ENCODE measurements at places on chromosomes 6 and 20.

DNA sequence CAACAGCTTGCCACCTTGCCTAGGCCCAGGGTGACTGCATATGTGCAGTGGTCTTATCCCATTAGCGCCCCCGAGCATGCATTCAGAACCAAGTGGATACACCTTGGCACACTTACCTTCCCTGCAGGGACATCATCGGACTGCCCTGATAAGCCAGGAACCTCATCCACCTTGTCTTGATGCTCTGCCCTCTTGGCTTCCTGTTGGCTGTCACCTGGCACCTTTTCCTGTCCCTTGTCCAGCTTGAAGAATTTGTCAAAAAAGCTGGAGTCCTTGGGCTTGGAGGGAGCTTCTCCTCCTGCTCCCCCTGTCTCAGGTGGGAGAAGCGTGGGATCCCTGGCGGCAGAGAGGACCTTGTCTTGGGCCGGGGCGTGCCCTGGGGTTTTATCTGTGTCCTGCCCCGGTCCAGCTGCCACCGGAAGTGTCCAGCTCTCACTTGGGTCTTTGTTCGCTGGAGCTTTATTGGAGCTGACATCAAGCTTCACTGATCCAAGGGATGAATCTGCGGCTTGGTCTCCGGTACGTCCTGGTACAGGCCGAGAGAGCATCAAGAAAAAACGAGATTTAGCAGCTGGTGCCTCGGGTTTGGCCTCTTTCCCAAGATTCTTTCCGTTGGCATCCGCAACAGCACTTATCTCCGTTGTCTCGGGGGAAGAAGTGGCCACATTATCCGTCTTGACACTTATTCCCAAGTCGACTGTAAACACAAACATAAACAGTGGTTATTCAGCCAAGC is 42.0 kb downstream of the BCAS1 start:
- DNase-seq = no peak

DNA sequence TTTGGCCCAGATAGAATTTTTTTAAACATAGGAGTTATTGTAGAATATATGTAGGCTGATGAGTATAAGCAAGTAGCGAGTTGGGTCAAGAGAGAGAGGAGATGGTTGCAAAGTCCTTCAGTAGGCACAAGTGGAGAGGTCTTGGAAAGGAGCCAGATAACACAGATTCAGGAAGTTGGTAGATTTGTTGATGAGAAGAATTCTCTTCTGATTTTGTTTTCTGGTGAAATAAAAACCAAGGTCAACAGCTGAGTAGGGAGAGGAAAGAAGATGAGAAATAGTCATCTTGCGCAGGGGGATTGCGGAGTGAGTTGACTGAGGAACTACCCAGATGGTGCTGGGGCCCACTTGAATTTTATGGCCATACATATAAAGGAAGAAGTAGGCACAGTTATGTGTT is 17.4 kb upstream of the CD83 start:
- DNase-seq = no peak

DNA sequence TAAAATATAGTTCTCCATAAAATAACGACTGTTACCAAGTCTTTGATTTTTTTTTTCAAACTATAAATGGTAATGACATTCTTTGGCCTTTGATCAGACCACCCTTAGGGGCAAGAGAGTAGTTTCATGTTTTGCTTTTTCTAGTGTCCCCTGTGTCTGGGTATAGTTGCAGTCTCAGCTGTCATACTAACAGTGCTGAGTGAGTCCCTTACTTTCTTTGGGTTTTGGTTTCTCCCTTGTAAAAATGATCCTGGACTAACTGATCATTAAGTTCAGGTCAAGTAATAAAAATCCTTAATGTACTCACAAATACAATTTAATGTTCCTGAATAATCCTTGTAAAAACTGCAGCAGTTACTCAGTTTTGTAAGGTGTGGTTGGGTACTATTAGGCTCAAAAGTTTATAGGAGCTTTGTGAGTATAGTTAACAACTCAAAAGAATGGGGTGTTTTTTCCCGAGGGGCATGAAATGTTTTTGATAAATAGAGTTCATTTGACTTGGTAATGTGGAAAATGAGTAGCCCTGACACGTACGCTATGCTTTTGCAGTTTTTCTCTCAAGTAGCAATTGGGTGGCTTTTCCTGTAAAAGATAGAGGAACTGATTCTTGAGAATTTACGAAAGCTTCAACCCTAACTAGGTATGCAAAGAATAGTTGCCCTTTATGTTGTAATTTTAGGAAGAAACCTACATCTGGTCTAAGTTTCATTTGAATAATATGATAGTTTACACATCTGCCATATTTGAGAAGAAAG is 6.2 kb downstream of the PTPN1 start:
- peak; percentile 64 for DNase-seq

- no peak for DNase-seq
Measured at GRCh38 chr6:144195671-144196270, 45.5 kb downstream of the STX11 start.

DNA sequence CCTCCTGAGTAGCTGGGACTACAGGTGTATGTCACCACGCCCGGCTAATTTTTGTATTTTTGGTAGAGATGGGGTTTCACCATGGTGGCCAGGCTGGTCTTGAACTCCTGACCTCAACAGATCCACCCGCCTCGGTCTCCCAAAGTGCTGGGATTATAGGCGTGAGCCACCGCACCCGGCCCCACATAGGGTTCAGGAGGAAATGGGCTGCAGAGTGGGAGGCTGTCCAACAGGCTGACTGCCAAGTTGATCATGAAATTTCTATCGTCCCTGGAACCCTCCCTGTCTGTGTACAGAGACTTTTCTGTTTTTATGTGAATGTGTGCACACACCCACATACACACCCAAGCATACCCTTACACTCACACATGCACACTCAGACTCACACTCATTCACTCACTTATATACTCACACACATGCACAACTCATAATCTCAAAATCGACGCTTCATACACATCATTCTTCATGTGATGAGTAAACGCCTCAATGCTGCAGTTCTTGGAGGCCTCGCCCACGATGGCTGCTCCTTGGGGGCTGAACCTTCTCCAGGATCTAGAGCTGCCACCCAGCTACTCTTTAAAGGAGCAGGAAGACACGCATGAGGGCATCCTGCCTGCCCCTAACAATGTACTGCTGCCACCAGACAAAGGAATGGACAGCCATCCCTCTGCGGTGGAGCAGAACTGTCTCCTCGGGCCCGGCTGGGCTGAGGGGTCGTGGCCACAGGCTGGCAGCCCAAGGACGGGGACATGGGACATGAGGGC is 35.6 kb downstream of the SUN5 start:
- DNase-seq = no peak

- no peak for DNase-seq
Measured at GRCh38 chr6:170434821-170435155, 118.3 kb downstream of the PSMB1 start.

DNA sequence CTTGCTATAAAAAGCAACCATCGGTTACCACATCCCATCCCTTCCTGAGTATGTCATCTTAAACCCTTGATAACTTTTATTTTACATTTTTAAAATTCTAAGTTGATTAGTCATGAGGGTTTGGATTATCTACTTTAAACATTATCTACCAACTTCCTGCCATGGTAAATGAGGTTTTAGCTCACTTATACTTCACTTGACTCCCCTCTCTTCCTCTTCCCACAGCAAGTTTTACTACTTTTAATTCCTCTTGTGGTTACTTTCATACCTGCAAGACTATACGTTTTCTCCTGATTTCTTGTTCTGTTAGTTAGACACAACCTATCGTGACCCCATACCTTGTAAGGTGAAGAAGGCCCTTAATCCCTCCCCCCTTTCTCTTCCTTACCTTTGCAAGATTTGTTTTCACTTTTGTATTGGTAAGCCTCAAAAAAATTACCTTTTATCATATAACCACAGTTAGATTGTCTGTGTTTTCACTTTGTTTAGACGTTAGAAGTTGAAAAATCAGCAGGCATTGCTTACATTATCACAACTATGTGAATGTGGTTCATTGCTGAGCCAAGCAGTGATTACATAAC is 60.1 kb upstream of the OGFRL1 start:
- DNase-seq = no peak

GRCh38 chr6:168353041-168353440 is 33.5 kb upstream of the DACT2 start:
- no peak for DNase-seq

DNA sequence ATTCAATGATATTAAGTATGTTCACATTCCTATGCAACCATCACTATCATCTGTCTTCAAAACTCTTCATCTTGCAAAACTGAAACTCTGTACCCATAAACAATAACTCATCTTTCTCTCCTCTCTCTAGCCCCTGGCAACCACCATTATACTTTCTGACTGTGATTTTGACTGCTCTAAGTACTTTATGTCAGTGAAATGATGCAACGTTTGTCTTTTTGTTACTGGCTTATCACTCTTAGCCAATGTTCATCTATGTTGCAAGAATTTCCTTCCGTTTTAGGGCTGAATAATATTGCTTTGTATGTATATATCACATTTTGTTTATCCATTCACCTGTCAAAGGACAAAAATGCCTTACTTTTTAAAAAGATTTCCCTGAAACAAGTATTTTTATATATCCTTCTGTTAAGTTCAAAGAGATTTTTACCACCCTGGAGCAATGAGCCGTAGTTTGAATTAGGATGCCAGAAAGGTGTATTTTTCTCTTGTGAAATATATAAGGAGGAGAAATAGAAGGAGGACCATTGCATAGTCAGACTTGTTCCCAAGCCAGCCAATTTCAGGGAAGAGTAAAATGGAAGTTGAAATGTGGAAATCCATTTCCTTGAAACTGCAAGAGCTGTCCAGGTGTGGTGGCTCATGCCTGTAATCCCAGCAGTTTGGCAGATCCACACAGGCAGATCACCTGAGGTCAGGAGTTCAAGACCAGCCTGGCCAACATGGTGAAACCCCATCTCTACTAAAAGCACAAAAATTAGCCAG is 4.0 kb upstream of the CGAS start:
- DNase-seq = peak; percentile 98

GRCh38 chr6:108896111-108896661 is 48.0 kb downstream of the ARMC2 start:
- DNase-seq = peak; percentile 92

- DNase-seq = no peak
Measured at GRCh38 chr20:9027626-9028025, 41.3 kb upstream of the PLCB4 start.

DNA sequence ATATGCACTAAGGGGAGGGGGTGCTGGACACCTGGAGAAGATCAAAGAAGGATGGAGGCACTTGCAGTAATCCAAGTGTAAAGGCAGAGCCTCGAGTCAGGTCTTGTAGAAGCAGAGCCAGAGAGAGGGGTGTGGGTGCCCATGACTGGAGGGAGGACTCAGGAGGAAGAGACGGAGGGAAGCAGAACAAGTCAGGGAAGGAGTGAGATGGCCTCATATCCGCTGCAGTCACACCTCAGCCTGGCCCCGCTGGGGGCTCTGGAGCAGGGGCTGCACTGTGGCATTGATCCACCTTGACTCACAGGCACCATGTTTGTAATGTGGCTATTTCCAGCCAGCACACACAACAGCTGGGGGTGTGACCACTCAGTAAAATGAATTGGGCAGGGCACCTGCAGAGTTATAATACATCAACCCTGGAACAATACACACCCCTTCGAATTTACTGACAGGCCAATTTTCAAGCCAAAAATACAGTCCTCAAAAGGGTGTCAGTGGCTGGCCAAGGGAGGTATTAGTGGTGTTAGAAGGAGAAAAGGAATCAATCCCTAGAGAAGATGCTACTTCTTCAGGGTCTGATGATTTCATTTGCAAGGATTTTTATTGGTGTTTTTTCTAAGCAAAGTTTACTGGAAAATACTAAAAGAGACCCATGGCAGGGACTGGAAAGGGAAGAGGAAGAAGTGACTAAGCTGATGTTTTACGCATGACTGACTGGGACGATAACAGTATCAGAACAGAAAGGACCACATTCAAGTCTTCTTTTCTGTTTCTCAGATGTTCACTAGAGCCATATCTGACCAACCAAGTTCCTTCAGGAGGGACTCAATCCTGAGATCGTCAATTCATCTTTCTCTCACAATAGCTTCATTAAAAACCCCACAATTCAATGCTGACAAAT is 18.9 kb upstream of the NXT1 start:
- DNase-seq = no peak

GRCh38 chr6:5497896-5498578 is 236.7 kb downstream of the FARS2 start:
- DNase-seq = no peak

DNA sequence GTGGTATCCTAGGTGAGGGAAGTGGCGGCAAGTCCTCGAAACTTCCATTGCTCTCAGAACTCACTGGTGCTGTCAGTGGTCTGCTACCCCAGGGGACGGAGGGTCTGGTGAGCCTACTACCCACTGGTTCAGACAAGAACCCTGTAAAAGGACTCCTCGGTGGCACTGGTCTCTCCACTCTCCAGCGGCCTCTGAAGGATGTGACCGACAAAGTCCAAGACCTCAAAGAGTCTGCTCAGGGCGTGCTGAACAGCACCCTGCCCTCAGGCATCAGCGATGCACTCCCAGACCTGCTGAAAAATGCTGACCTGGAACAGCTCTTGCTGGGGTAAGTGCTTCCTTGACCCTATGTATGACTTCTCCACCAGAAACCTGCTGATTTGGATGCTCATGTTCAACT is 51.8 kb downstream of the CDK5RAP1 start:
- DNase-seq = no peak

- DNase-seq = no peak
Measured at GRCh38 chr20:55067158-55067825, 591.9 kb downstream of the DOK5 start.

GRCh38 chr6:144536079-144536478 is 250.9 kb downstream of the UTRN start:
- no peak for DNase-seq

GRCh38 chr20:22576273-22576672 is 8.1 kb downstream of the FOXA2 start:
- no peak for DNase-seq

GRCh38 chr20:5092765-5093339 is 26.9 kb downstream of the PCNA start:
- no peak for DNase-seq

GRCh38 chr6:150744522-150745260 is 120.8 kb upstream of the MTHFD1L start:
- DNase-seq = no peak

GRCh38 chr20:47319517-47320252 is 36.8 kb downstream of the ZMYND8 start:
- DNase-seq = no peak

- no peak for DNase-seq
Measured at GRCh38 chr6:150029749-150030148, 4.4 kb upstream of the RAET1L start.

DNA sequence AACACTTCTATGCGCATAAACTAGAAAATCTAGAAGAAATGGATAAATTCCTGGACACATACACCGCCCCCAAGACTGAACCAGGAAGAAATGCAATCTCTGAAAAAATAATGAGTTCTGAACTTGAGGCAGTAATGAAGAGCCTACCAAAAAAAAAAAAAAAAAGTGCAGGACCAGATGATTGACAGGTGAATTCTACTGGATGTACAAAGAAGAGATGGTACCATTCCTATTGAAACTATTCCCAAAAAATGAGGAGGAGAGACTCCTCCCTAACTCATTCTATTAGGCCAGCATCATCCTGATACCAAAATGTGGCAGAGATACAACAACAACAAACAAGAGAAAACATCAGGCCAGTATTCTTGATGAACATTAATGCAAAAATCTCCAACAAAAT is 22.7 kb downstream of the HLA-C start:
- no peak for DNase-seq
